Immature natural killer cell (primary cell): ENCODE measurements at places on chromosomes 4 and X. TPM values are rescaled to one million over a fixed set of nuclear protein-coding genes. Genes with fewer than 3 reads are reported as not detected.
A peak's percentile ranks its signal among the peaks of the same experiment; 100 is the strongest.

DNA sequence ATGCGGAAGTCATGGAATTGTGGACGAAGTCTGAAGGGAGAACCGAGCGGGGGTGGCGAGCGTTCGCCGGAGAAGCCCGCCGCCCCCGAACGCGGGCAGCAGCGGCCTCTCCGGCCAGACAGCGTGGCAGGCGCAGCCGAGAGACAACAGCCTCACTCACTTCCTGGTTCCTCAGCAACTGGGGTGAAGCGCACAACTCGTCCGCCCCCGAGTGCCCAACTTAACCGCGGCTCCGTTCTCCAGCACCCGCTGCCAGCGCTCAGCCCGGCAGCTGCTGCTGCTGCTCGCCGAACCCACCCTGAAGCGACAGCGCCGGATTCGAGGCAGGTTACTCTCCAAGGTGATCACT is 68.0 kb downstream of the NOCT start:
- H3K27me3 ChIP-seq, result peaks cover 19% of the 10 kb centered on the region
- H3K36me3 ChIP-seq, result no peaks in the 10 kb centered on the region
- peak overlapping the region; percentile 89 for H3K4me3 ChIP-seq
- peak overlapping the region; percentile 99 for H3K27ac ChIP-seq
- H3K4me1 ChIP-seq, result peaks cover 42% of the 10 kb centered on the region

DNA sequence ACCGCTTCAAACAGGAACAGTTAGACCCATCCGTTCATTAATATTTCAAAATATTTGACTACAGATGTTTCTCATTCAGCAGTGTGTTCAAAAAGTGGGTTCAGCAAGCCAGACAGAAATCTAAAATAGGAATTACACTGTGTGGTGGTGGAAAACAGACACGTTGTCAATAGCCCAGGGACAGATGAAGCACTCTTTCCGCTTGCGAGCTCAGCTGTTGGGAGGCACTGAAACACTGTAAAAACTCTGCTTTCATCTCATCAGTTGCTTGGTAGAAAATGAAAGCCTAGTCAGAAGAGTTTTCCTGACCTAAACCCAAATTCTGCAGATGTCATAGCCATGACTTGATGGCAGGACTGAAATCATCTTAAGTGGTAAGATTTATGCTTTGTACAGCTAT is 38.5 kb downstream of the LRP2BP start:
- DNase-seq, result no peak
- no peaks in the 10 kb centered on the region for H3K4me1 ChIP-seq
- no peak overlapping the region for H3K4me3 ChIP-seq
- no peak overlapping the region for H3K27ac ChIP-seq

GRCh38 chr4:69467797-69468196 is 27.9 kb downstream of the UGT2B4 start:
- H3K4me3 ChIP-seq, result no peak overlapping the region
- no peaks in the 10 kb centered on the region for H3K4me1 ChIP-seq

The MAGEE1 gene
- polyA plus RNA-seq, result 3.6 TPM

The PCDH18 gene
- not detected for polyA plus RNA-seq

The CPZ gene
- polyA plus RNA-seq, result not detected

The PDS5A gene
- polyA plus RNA-seq, result 21.6 TPM

DNA sequence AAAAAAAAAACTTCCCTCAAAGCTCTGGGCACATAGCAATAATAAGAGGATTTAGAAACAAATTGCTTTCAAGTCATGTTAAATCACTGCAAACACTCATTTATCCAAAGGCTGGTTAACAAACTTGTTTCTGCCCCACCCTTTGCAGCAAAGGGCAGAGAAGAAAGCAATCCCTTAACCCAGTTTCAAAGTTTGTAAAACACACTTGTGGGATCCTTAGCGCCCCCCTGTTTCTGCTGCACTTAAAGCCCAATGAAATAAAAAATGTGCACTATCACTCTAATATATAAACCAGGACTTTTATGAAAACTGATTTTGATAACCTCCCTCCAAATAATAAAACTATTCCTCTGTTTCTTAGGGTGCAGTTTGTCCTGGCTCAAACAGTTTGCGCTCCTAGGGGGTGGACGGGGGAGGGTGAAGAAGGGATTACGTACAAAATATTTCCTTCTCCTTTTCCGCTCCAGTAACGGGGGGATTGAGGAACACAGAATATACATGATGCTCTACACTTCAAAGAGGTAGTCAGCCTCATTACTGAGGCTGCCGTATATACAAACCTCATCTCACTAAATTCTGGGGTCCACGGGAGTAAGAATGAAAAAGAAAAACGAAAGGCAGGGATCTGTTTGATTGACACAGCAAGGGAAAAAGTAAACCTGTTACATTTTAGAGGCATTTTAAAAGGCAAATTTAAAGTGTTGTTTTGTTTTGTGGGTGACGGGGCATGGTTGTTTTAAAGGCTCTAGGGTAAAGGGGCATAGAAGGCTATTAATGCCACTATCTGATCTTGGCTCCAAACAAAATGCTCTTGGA is 3.1 kb upstream of the PCDH10 start:
- peaks cover 8% of the 10 kb centered on the region for H3K36me3 ChIP-seq
- no peak overlapping the region for H3K4me3 ChIP-seq
- H3K4me1 ChIP-seq, result peaks cover 20% of the 10 kb centered on the region

- DNase-seq, result no peak
- no peaks in the 10 kb centered on the region for H3K36me3 ChIP-seq
- no peaks in the 10 kb centered on the region for H3K4me1 ChIP-seq
- H3K4me3 ChIP-seq, result no peak overlapping the region
- H3K27me3 ChIP-seq, result no peaks in the 10 kb centered on the region
- H3K27ac ChIP-seq, result no peak overlapping the region
Measured at GRCh38 chr4:116066711-116067245, 953.4 kb upstream of the NDST4 start.

DNA sequence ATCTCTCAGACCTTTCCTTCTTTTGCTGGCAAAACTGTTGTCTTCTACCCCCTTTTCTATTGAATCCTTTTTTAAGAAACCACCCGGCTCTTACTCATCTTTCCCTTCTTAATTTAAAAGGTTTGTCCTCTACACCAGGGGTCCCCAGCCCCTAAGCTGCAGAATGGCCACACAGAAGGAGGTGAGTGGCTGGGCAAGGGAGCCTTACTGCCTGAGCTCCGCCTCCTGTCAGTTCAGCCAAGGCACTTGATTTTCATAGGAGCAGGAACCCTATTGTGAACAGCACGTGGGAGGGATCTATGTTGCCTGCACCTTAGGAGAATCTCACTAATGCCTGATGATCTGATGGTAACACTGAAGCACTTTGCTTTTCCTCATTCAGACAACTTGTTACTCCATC is 726.3 kb upstream of the INTU start:
- H3K4me3 ChIP-seq, result no peak overlapping the region
- no peak for DNase-seq
- H3K27ac ChIP-seq, result no peak overlapping the region
- H3K36me3 ChIP-seq, result no peaks in the 10 kb centered on the region
- H3K27me3 ChIP-seq, result peaks cover 1% of the 10 kb centered on the region

The TMEM255A gene
- not detected for polyA plus RNA-seq

The KCTD8 gene
- polyA plus RNA-seq, result not detected

The CNKSR2 gene
- polyA plus RNA-seq, result not detected

The AFM gene
- not detected for polyA plus RNA-seq
